ENCODE measurements at places on chromosomes 11 and 22. TPM values are rescaled to one million over a fixed set of nuclear protein-coding genes. Genes with fewer than 3 reads are reported as not detected.

The ENTHD1 gene
- total RNA-seq, result 0.16 TPM

The ARHGAP8 gene
- 1.4 TPM for total RNA-seq

The ESAM gene
- 3.7 TPM for total RNA-seq

DNA sequence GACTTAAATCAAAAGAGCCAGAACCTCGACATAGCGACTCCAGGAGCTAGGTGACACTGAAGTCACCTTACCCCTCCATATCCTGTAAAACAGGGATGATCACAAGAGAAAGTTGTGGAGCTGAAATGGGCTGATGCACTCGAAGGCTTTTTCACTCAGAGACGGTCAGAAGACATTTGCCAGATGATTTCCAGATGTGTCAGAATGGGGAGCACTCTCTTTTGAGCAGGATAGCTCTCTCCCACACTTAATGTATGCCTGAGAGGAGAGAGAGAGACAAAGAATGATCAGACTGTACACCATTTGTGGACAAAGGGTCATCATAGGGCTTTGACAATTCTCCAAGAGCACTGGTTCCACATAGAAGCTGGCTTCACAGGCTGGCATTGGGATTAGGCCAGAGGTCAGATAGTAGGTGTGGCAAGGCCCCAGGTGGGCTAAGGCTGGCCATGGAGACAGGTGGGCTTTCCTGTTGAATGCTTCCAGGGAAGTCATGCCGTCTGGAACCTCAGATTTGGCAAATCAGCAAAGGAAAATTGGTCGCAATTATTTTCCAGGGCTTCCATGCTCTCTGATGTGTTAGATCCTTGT, 42.3 kb upstream of the ETS1 start:
- DNase-seq, result no peak

GRCh38 chr11:120329556-120329955, 4.5 kb downstream of the TLCD5 start:
- DNase-seq, result no peak

DNA sequence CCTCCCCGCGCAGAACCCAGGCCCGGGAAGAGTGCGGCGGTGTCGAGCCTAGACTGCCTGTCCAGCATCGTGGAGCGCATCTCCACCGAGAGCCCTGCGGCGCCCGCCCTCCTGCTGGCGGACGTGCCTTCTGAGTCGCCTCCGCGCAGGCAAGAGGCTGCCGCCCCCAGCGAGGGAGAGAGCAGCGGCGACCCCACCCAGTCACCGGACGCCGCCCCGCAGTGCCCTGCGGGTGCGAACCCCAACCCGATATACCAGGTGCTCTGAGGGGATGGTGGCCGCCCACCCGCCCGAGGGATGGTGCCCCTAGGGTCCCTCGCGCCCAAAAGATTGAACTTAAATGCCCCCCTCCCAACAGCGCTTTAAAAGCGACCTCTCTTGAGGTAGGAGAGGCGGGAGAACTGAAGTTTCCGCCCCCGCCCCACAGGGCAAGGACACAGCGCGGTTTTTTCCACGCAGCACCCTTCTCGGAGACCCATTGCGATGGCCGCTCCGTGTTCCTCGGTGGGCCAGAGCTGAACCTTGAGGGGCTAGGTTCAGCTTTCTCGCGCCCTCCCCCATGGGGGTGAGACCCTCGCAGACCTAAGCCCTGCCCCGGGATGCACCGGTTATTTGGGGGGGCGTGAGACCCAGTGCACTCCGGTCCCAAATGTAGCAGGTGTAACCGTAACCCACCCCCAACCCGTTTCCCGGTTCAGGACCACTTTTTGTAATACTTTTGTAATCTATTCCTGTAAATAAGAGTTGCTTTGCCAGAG, 2.0 kb downstream of the MYOD1 start:
- no peak for DNase-seq

DNA sequence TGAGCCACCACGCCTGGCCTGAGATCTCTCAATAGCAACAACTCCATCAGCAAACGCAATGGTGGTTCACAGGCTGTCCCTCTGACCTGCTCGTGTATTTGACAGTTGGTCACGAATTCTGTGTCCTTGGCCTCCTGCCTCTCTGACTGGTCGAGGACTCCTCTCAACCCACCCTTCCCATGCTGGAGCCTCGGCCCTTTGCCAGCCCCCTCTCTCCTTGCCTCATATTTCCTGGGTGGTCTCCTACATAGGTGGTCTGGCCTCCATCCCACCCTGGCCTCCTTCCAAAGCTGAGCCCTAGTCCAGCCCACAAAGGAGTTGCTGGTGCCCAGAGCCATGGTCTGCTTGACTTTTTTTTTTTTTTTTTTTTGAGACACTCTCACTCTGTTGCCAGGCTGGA, 11.4 kb upstream of the A4GALT start:
- DNase-seq, result no peak

GRCh38 chr11:27353593-27354358, 9.2 kb downstream of the CCDC34 start:
- DNase-seq, result no peak

All from occipital lobe (tissue), 3 donors.